ENCODE measurements at places on chromosomes 1 and 21. TPM values are rescaled to one million over a fixed set of nuclear protein-coding genes. Genes with fewer than 3 reads are reported as not detected.

Gene CACNA1S
- total RNA-seq: not detected

Gene GOLPH3L
- 33.4 TPM for total RNA-seq

Gene MAP3K21
- total RNA-seq: 6.4 TPM

DNA sequence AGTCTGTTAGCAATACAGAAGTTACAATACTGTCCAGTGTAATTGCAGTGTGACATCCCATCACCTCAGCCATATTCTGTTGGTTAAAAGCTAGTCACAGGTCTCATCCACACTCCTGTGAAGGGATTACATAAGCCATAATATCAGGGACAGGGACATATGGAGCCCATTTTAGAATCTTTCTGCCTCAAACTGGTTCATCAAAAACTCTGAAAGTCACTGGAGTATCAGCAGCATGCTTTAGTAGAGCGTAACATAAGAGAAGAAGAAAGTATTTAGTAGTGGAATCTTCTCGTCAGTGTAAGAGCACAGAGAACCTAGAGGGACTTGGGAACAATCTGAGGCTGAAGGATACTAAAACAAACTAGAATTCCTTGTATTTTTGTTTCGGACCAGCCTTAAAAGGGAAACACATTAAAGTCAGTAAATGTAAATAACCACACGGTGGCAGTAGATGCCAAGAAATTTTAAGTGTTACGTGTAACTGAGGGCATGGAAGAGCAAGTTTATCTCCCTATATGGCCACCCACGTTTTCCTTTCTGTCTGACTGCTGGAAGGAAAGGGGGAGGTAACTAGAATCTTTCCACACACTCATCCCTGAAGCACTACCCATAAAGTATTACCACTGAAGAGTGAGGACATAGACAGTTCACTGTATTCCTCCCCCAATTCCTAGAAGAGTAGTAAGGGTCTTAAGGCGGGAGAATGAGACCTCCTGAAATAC, 41.6 kb upstream of the AGL start:
- DNase-seq: no peak

DNA sequence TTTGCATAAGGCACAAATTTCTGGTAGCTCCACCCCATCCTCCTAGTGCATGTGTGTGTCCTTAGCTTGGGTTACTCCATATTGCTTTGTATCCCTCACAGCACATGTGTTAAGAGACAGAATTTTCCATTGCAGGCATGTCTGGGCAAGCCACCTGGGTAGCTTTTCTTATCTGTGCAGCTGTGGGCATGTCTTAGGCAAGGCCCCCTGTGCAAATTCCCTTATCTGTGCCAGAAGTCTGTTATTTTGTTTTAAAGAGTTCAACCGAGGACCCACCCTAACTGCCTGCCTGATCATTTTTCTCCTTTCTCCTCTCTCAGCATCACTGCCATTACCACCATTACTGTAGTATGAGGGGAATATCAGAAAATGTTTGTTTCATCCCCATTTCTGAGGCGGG, 131.9 kb downstream of the CYYR1 start:
- DNase-seq: no peak

GRCh38 chr1:228305721-228306152, 97.9 kb downstream of the OBSCN start:
- no peak for DNase-seq

GRCh38 chr1:177732178-177732577, 237.7 kb downstream of the SEC16B start:
- DNase-seq: no peak

- no peak for DNase-seq
Measured at GRCh38 chr1:95876276-95876675, 642.3 kb downstream of the RWDD3 start.

DNA sequence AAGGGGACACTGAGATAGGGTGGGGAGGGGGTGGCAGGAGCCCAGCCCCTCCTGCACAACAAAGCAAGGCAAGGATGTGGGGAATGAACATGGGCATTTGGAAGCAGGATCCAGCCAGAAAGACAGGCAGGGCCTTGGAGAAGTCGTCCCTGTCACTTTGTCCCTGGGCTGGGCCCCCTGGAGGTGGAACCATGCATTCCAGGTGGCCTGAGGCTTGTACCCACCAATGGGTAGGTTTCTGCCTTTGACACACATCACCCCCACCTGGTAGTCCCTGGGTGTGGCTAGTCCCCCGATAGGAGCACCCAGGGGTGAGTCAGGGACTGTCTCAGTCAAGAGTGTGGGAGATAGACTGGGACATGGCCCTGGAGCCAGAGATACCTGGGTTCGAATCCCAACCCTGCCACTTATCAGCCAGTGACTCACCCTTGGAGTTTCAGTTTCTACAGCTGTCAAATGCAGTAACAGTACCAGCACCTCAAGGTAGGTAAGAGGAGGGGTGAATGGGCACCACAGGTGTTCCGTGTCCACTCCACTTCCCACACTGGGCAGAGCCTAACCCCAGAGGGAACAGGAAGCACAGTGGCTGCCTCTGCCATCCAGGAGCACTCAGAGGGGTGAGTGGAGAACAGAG, 10.0 kb downstream of the PLA2G2D start:
- no peak for DNase-seq

DNA sequence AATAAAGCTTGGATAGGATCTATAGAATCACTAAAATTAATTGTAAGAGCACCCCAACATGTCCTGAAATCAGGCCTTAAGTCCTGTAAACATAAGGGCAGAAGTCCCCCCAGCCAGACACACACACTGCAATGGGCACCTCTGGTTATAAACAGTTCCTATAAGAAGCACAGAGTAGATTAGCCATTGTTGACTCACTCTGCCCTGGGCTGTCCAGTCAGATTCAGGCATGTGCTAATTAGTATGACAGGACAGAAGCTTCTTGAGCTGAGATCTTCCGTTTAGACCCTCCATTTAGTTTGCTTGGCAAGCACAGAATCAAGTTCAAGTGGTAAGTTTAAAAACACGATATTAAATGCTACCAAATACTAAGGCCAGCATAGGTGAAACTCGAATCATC, 11.8 kb upstream of the DENND1B start:
- no peak for DNase-seq

Gene PAQR7
- total RNA-seq: 12.2 TPM

Gene PLA2G2F
- total RNA-seq: not detected

GRCh38 chr1:204464187-204464631, 30.4 kb downstream of the PIK3C2B start:
- DNase-seq: no peak

Gene INSRR
- not detected for total RNA-seq

Gene CD1E
- total RNA-seq: 5.7 TPM

GRCh38 chr1:184429335-184429734, 42.5 kb downstream of the C1orf21 start:
- no peak for DNase-seq

DNA sequence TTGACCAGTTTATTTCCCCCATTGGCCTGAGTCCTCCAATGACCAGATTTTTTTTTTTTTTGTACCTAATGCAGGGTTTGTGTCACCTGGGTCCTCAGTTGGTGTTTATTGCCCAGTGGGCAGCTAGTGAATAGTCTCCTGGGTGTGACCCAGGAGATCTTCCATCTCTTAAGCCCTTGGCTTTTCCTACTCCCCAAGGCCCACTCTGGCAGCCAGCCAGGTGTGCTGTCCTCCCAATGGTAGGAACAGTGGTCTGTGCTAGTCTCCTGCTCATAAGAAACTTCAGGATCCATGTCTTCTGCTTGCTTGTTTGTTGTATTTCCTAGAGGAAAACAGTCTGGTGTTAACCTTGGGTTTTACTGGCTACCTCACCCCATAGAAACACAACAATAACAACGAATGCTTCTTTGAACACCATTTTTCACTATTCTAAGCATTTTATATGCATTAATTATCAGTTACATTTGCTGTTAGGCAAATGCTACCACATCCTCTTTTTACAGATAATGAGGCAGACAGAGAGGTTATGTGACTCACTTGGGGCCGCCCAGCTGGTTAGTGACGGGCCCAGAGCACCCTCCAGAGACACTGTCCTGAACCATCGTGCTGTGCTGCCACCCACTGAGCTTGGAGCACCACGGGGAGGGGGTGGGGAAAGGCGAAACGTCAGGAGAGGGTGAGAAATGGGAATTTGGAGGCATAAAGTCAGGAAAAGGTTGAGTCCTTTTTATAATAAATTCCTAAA, 107.5 kb downstream of the HIVEP3 start:
- DNase-seq: no peak

Gene CBR1
- 932 TPM for total RNA-seq

GRCh38 chr1:115839029-115839678, 1.8 kb downstream of the NHLH2 start:
- DNase-seq: no peak

DNA sequence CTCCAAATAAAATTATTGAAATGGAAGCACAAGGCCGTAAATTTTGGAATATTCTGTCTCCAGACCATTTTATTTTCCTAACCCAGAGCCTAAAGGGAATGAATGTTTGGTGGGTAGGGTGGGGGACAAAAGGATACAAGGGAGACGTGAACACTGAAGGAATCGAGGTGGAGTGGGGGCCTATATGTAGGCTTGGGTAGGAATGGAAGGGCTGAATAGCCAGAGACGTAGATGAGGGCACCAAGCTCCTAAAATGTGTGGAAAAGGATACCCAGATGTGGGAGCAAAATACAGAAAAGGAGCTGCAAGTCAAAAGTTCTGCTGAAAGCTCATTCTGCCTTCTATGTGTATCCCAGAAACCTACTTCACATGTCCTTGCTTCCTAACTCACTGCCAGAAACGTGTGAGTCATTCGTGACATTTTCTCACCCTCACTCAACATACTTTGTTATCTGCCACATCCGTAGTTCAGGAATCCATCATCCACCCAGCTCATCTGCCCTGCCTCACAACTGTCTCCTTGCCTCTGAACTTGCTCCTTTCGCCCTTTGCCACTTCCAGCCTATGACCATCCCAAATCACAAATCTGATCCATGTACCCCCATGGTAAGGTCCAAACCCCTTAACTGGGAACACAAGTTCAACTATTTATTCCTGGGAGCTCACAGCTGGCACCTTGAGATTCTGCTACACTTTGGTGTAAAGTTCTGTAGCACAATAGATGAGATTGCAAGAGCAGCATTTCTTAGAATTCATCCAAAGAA, 84.1 kb upstream of the PRDX6 start:
- DNase-seq: no peak

Gene RBM11
- total RNA-seq: 3.8 TPM

- no peak for DNase-seq
Measured at GRCh38 chr1:183975651-183976050, 61.9 kb downstream of the COLGALT2 start.

Gene PRKAA2
- total RNA-seq: 9.0 TPM

GRCh38 chr1:211781260-211781659, 49.3 kb downstream of the LPGAT1 start:
- no peak for DNase-seq

Gene DYRK3
- 4.3 TPM for total RNA-seq

GRCh38 chr21:37071561-37072273, 1.2 kb downstream of the PIGP start:
- no peak for DNase-seq

Gene TESK2
- total RNA-seq: 5.4 TPM

GRCh38 chr1:3014443-3015268, 6.6 kb upstream of the ACTRT2 start:
- no peak for DNase-seq

- DNase-seq: peak; percentile 89
Measured at GRCh38 chr1:145978854-145979745, 14.6 kb downstream of the POLR3GL start.

Gene CASZ1
- total RNA-seq: 22.1 TPM

Gene LCE1D
- total RNA-seq: not detected

DNA sequence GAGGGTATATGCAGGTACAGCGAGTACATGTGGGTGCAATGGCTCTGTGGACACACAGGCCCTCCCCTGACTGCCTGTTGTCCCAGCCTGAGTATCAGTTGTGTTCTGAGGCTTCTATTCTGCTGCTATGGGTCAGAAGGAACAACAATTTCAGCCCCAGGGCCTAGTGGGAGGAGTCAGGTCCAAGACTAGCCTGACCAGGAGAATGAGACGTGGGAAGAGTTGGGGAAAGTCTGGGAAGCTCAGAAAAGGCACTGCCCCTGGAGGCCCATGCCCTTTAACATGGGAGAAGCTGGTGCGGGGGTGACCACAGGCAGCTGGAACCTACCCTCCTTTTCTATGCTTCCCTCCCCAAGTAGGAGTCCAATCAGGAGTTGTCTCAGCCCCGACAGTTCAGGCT, 7.7 kb downstream of the IGSF8 start:
- DNase-seq: no peak

Gene OR2AK2
- total RNA-seq: not detected

GRCh38 chr1:76133977-76134376, 59.4 kb downstream of the ST6GALNAC3 start:
- DNase-seq: no peak

DNA sequence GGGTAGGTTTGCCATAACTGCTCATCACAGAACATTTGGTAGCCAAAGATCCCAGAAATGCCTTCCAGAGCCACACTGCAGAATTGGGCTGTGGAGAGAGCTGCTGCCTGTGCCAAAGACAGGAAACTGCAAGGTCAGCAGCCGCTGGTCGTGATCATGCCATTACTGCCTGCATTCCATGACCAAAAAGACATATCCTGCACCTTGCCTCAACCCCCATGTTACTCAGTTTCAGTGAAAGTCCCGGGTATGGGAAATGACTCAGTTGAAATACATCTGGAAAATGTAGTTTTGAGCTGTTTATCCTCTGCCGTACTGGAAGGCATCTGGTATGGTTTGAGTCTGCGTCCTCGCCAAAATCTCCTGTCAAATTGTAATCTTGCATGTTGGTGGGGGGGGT, 161.7 kb downstream of the FCRL5 start:
- no peak for DNase-seq

- DNase-seq: no peak
Measured at GRCh38 chr1:183215076-183215720, 29.1 kb downstream of the LAMC2 start.

GRCh38 chr1:218829097-218829496, 344.6 kb upstream of the LYPLAL1 start:
- no peak for DNase-seq

DNA sequence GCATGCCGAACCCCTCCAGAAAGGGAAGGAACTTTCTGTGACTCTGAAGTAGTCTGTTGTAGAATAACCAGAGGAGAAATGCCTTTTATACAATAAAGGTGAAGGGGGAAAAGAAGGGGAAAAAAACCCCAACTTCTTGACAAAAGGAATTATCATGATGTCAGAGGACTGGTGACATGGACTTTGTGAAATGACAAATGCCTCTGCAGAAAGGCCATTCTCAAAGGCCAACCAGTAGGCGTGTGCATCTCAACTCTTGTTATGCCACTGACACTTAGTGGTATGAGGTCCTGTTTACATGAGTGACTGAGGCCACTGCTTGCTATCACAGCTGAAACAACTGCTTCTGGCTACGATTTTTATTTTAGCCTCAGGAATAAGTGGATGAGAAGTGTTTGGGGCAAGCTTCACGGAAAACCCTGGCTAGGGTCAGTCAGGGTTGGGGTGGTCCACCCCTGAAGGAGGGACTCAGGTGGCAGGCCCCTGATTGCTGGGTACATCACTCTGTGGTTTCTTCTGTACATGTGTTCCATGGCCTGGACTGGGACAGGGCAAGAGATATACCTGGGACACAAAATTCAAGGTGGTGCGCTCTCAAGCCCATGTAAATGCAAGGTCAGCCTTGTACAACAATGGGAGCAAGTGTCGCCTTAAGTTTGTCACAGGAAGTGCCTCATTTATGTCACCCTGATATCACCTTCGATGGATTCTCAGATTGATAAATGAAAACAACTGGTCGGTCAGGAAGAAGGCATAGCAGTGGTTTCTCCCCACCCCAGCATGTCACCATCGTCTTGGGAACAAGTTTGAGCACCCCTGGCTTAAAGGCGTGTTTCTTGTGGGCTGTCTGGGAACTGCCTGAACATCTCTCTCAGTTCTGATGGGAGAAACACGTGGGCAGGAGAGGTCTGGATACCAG, 12.4 kb downstream of the RUNX1 start:
- no peak for DNase-seq

GRCh38 chr21:29938776-29939103, 1.1 kb downstream of the GRIK1 start:
- no peak for DNase-seq

- no peak for DNase-seq
Measured at GRCh38 chr1:86396498-86396890, 371 bp upstream of the ODF2L start.
